ENCODE measurements at places on chromosomes 7 and 10.

GRCh38 chr10:92082583-92083280 is 159.2 kb downstream of the BTAF1 start:
- DNase-seq: no peak

- peak; percentile 32 for DNase-seq
Observed at GRCh38 chr10:97701438-97702069, 12.0 kb upstream of the MARVELD1 start.

DNA sequence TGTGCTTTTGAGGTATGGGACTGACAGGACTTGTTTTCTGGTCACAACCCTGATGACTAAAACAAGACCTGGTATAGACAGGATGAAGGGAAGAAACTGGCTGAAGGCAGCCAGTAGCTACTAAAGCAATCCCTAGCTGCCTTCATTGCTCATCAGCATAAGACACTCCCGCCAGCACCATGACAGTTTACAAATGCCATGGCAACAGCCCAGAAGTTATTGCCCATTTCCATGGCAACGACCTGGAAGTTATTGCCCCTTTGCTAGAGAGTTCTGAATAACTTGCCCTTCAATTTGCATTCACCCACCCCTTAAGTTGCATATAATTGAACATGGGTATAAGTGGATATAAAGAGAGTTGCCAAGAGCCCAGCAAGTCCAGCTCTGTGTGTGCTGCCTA is 169.6 kb upstream of the FAM171A1 start:
- DNase-seq: no peak

GRCh38 chr10:62924344-62924748 is 108.2 kb upstream of the EGR2 start:
- peak; percentile 12 for DNase-seq

- DNase-seq: no peak
Observed at GRCh38 chr10:28715246-28715645, 37.9 kb downstream of the BAMBI start.

- DNase-seq: no peak
Observed at GRCh38 chr10:45809837-45810236, 37.5 kb downstream of the AGAP4 start.

DNA sequence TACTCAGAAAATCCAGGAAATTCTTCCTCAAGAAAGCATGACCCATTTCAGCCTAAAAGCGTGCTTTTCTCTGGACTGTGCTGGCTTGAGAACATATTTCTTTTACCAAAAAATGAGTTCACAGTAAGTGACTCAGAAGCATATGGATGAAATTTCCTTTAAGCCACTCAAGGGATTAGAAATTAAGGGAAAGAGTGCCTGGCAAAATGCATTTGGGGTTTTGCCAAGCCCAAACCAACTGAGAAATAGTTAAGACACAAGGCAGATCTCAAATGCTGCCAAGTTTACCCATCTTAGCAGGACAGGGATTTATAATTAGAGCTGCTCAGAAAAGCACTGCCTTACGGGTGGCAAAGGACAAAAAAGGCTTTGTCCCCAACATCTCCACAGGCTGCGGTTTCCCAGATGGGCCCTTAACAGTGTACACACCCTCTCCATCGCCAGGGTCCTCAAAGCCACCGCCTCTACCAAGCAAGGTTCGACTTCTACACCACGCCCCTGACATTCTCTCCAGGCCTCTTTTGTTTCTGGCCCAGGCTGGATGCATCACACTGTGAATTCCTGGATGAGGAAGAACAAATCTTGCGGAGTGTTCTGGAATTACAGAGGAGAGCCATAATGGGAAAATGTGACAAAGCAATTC is 30.1 kb upstream of the CDHR3 start:
- DNase-seq: no peak

GRCh38 chr7:86407291-86407690 is 236.4 kb upstream of the GRM3 start:
- no peak for DNase-seq

GRCh38 chr7:38410056-38410455 is 136.6 kb upstream of the TARP start:
- DNase-seq: peak; percentile 50

GRCh38 chr10:96041146-96041545 is 2.2 kb upstream of the CCNJ start:
- no peak for DNase-seq

DNA sequence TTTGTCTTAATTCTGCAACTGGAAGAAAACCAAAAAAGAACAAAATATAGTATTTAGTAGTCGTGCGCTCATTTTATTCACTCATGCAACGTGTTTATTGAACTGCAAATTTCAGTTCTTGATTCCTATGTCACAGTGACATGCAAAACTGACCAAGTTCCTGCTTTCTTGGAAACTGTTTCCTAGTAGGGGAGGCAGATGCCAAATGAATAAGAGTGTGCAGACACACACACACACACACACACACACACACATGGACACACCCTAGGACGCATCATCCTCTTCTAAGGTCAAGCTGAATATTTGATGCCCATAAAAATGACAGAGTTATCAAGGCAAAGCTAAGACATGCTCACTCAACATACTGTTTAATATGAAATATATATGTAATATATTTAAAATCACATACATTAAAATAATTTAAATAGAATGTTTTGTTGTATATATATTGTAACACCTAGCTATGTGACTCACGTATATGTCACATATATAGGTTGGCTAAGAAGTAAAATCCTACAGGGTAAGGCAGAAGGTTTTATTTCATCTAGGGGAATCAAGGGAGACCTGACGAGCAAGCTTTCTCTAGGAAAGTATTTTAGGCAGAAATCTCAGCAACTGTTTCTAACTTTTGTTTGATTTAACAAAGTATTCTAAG is 79.6 kb downstream of the SVIL start:
- no peak for DNase-seq

DNA sequence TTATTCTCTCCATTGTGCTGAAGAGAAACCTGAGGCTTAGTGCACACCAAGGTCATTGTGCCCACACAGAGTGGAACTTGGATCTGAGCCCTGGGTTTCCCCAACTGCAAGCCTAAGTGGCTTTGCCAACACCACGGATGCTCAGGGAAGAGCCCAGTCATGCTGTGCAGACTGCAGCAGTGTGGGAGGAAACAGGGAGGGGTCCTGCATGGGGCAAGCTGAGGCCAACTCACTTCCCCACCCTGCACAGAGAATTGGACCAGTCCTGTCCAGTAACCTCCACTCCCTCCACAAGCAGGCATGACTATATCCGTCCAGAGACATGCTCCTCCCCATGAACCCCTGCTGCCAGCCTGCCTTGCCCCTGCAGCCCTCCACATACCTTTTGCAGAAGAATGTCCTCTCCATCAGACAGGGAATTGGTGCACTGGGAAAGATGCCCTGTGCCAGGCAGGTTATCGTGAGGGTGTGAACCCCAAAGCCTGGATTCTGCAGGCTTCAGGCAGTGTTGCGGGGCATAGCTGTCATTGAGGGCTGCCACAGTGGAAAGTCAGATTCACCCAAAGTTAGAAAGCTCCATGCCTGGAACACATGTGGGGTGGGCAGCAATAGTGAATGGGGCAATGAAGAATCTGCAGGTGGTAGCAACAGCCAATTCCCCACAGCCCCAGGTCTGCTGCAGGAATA is 44.9 kb downstream of the DRGX start:
- no peak for DNase-seq

DNA sequence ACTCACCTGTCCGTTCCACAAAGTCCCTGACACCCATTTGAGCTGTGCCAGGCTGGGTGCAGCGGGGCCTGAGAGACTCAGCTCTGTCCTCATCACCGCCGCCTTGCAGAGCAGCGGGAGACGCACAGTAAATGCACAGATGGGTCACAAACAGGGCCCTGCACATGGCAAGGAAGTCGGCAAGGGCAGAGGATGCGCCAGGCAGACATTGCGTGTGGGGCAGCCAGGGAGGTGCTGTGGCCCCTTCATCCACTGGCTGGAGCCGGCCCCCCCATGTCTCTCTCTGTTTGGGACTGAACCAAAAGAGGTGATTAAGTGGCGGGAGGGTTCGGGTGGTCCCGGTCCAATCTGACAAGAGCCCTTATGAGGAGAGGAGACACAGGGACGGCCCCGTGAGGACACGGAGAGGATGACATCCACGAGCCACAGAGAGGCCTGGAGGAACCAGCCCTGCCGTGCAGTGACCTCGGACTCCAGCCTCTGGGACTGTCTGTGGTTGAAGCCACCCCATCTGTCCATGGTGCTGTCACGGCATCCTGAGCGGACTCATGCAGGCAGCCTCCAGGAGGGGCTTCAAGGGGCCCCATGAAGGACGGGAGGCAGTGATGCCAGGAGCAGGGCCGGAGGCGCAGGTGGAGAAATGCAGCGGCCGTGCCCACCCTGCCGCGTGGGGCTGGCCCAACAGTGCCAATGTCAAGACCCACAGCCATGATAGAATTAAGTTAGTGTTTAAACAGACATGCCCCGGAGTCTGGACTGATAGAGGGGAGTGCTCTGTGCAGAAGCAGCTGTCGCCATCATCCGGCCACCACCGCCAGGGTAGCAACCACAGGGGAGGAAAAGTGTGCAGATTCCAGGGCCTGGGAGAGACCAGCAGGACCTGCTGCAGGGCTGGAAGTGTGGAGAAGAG is 28.4 kb upstream of the FOXL3 start:
- DNase-seq: no peak

GRCh38 chr7:83731154-83731553 is 82.2 kb upstream of the SEMA3E start:
- no peak for DNase-seq

DNA sequence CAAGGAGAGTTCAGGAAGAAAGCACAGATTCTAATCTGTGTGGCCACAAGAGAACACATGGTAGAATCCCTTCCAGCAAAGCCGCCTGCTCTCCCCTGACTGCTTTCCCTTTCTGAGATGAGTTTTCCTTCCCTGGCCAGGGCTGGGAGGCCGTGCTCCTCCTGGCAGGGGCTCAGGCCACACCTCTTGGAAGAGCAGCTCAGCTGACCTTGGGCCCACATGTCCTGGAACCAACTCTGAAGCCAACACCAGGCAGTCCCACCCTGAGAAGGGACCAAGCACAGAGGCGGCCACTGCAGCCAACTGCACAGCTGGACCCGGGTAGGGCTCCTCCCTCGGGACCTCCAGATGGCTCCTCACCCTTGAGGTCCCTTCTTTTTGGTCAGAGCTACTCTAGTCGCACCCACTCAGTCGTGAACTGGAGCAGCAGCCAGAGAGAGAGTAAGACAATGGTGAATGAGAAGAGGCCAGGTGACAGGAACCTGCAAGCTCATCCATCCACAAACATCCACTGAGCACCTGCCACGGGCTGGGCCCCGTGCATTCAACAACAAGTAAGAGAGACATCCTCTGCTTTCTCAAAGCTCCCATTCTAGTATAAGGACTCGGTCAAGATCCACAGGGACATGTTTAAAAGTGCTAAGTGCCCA is 40.3 kb downstream of the FAM53B start:
- DNase-seq: no peak

- DNase-seq: no peak
Observed at GRCh38 chr10:3825244-3825643, 40.2 kb upstream of the KLF6 start.

GRCh38 chr7:44757739-44758138 is 9.1 kb downstream of the ZMIZ2 start:
- no peak for DNase-seq

DNA sequence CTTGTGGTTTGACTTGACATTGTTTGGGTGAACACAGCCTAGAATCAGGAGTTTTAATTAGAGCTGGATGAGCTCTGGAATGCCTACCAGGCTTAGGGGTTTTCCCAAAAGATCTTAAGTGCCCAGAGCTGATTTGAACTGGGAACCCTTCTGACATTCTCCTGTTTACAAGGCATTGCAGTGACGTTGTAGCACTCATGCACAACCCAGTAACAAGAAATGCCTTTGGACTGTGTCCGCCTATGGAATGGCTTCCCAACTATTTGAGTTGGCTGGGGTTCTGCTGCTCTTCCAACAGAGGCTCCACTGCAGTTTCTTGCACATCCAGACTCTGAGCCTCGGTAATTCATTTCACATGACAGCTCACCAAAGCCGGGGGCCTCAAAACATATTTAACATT is 76.7 kb upstream of the MKX start:
- DNase-seq: no peak

GRCh38 chr10:63320683-63321082 is 145.1 kb downstream of the JMJD1C start:
- no peak for DNase-seq

DNA sequence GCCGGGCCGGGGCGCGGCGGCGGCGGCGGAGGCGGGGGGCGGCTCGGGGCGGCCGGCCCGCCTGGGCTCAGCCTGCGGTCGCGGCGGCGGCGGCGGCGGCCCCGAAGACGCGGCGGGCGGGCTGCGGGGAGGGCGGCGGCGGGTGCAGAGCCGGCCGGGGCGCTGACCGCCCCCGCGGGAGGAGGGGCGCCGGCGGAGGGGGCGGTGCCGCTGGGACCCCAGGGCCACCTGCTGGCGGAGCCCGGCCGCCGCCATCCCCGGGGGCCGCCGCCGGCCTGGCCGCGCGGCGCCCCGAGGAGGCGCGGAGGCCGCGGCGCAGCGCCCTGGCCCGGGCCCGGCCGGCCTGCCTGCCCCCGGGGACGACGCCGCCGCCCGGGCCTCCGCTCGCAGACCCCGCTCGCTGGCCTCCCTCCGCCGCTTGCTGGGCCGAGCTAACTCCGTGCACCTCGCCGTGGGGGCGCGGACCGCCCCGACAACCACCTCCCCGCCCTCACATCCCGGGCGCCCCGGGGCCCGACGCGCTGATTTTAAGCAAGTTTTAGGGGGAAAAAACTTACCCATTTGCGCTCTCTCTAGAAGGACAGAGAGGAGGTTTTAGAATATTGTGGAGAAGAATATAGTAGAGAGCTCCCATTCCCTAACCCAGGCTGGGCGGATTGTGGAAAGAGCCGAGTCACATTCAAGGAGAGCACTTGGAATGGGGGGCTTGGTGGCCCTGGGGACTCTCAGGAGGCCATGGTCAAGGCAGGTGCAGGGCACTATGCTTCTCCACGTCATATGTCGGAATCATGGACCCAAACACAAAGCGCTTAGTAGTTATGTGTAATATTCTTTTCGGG is at the start of gene BEND7:
BEND7 (minus strand) TSS at position 140 of the 839 bp plus-strand sequence. CDS start 481 bp downstream, outside the sequence.
- no peak for DNase-seq

- peak; percentile 9 for DNase-seq
Observed at GRCh38 chr10:14578060-14578952, 196.4 kb downstream of the FAM107B start.

DNA sequence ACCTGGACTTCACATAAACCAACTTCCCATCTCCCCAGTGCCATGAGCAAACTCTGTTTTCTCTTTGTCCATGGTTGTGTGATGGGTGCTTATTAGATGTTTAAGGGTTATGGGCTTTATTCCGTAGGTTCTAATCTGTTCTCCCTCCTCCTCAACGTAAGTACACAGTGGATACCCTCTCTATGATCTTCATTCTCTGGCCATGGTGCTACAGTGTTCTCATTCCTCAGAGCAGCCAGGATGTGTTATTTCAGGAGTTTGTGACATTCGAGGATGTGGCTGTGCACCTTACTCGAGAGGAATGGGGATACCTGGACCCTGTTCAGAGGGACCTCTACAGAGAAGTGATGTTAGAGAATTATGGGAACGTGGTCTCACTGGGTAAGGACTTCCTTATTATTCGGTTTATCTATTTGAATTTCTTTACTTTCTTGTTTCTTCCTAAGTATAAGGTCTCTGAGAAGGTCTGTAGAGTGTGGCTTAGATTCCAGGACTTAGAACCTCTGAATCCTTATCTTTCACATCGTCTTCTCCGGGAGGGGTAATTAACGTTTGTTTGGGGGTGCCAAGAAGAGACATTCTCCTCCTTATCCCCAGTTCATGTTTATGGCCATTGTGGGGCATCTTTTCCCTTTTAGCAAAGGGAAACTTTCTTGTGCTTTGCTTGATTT is 3.8 kb downstream of the ZNF655 start:
- DNase-seq: no peak

GRCh38 chr10:109676703-109677102 is 246.6 kb downstream of the XPNPEP1 start:
- no peak for DNase-seq

GRCh38 chr10:110456523-110457091 is 41.1 kb upstream of the DUSP5 start:
- DNase-seq: no peak

- DNase-seq: no peak
Observed at GRCh38 chr7:101862280-101863220, 45.1 kb downstream of the CUX1 start.
